ENCODE measurements at places on chromosomes 13 and 19.

GRCh38 chr19:858868-859843 is at the start of gene CFD:
TSS of gene CFD (plus strand) at chr19:859664. CDS start at chr19:859690, 26 bp downstream.
- no peak for DNase-seq

DNA sequence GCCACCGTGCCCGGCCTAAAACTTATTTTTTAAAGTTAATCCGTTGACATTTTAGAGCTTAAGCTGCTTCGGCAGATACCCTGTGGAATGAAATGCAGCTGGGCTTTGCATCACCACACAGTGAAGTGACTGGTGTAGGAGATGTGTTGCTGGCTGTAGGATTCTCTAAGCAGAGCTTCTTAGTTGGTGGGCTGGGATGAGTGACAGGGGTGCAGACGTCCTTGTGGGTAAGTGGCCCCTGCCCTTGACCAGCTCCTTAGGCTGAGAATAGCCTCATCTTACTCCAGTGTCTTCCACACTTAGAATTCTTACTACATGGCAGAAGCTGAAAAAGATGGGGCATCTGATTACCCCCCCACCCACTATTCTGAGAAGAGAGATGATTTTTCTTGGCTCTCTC is 11.6 kb downstream of the GATAD2A start:
- no peak for DNase-seq

DNA sequence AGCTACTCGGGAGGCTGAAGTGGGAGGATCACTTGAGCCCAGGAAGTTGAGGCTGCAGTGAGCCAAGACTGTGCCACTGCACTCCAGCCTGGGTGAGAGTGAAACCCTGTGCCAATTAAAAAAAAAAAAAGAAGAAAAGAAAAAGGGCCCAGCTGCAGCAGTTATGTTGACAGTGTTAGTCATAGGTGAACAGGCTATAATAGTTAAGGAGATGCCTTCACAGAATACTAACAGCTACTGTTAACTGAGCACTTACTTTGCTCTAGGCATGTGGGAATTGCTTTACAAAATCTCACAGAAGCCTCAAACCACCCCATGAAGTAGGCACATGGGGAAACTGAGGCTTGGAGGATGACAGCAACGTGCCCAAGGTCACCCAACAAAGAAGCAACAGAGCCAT is 3.9 kb downstream of the FBXO17 start:
- no peak for DNase-seq

GRCh38 chr13:28568286-28568685 is 73.4 kb upstream of the FLT1 start:
- DNase-seq, result no peak

DNA sequence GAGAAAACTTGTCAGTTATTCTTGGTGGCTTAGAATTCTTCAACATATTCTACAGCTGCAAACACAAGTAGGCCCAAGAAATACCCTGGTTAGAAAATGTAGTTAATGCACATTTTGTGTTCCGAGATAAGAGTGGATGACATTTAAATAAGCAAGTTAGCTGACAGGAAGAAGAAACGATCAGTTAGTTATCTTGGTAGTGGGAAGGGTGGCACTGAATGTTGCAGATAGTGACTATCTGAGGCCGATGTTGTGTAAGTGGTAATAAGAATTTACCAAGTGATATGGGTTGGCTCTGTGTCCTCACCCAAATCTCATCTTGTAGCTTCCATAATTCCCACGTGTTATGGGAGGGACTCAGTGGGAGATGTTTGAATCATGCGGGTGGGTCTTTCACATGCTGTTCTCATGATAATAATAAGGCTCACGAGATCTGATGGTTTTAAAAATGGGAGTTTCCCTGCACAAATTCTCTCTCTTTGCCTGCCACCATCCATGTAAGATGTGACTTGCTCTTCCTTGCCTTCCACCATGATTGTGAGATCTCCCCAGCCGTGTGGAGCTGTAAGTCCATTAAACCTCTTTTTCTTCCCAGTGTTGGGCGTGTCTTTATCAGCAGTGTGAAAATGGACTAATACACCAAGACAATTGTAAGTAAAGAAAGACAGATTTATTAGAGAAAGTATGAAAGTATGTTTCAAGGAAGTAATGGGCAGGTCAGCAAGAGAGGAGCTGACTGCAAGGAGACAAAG is 10.9 kb upstream of the AKAP11 start:
- DNase-seq, result no peak

DNA sequence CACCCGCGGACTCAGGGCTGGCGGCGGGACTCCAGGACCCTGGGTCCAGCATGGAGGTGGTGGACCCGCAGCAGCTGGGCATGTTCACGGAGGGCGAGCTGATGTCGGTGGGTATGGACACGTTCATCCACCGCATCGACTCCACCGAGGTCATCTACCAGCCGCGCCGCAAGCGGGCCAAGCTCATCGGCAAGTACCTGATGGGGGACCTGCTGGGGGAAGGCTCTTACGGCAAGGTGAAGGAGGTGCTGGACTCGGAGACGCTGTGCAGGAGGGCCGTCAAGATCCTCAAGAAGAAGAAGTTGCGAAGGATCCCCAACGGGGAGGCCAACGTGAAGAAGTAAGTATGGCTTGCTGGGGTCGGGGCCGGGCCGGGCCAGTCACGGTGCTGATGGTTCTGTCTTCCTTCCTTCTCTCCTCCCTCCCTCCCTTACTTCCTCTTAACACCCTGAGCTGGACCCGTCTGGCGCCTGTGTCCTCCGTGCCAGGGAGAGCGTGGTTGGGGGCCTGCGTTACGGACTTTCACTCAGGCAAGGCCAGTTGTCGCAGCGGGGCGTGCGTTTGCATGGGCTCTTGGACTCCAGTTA is 1.4 kb downstream of the STK11 start:
- DNase-seq, result no peak

DNA sequence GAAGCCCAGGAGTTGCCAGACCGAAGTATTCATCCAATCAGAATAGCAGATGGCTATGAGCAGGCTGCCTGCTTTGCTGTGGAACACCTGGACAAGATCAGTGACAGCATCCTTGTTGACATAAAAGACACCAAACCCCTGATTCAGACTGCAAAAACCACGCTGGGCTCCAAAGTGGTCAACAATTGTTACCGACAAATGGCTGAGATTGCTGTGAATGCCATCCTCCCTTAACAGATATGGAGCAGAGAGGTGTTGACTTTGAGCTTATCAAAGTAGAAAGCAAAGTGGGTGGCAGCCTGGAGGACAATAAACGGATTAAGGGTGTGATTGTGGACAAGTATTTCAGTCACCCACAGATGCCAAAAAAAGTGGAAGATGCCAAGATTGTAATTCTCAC is 250.3 kb upstream of the OBI1 start:
- no peak for DNase-seq

GRCh38 chr13:110777251-110777820 is 63.8 kb downstream of the ING1 start:
- no peak for DNase-seq

DNA sequence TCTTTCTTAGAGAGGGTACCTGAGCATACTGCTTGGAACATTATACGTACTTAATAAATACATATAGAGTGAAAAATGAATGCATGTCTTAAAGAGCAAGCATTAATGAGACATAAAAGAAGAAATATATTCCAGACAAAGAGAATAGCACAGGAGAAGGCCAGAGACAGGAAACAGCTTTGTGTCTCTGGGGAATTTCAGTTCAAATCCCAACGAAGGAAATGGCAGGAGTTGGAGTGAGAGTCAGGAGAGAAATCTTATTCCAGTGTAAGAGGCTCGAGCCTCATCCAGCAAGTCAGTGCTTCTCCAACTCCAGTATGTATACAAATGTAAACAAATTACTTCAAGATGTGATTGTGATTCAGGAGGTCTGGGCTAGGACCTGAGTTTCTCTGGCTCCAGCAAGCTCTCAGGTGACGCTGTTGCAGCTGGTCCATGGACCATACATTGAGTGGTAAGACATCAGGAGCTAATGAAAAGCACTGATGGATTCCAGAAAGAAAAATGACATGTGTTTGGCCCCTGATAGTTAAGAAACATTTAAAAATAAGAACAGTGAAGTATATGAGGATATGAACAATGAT is 108.2 kb downstream of the RAP2A start:
- no peak for DNase-seq

GRCh38 chr13:49791711-49792549 is 552 bp downstream of the KPNA3 start:
- no peak for DNase-seq

- DNase-seq, result no peak
Measured at GRCh38 chr19:28444362-28444761, 768.6 kb downstream of the UQCRFS1 start.
